Suppressor macrophage treated with lipopolysaccharide for 4 hours (primary cell): ENCODE measurements at places on chromosomes 16 and 17.

DNA sequence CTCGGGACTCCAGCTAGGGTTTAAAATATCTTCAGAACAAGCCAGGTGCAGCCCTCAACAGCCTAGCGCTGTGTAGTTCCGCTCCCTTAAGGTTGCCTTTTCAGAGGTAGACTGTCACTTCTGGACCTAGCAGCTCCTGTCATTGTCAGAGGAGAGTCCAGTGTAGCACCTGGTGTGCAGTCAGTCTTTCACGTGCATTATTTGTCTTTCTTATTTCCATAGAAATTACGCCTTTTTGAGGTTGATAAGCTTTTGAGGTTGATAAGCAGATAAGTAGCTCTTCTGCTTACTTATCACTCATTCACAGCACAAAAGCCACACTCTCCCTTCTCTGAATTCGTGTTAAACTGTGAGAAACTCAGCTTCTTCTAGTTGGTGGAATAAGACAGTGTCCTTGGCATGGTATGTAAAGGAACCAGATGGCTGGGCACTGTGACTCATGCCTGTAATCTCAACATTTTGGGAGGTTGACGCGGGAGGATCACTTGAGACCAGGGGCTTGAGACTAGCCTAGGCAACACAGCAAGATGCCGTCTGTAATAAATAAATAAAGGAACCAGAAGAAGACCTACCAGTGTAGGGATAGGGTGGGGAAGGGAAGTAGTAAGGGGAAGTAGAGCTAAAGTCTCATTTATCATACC lies 10.2 kb downstream of the EEF2K start:
- peak; percentile 47 for DNase-seq

DNA sequence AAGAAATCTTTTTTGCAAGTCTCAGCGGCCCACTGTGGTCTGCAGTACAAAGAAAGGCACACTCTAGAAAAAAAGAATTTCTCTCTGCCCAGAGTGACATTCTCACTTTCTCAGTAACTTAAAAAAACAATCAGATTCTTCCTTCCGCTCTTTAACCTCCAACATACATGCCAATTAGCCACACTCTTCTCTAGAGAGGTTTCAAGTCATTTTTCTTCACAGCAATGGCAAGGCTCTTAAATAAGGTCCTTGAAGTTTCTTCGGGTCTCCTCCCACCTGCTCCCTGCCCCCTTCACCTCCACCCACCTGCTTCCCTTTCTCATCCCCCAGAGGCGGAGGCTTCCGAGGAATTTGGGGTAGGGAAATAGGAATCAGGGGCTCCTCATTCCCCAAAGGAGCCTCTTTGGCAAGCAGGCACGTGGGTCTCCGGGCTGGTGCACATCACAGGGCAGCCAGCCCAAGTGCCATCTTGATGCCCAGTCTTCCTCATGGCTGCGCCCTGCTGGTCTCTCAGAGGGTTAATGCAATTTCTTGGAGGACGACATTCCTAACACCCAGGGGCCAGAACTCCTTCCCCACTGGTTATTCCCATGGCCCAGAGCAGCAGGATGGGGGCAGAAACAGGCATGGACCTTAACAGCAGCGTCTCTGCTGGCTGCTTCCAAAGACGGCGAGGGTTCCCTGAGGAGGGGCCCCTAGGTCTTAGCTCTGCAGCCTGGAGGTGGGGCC lies 855 bp upstream of the MEOX1 start:
- DNase-seq: no peak

DNA sequence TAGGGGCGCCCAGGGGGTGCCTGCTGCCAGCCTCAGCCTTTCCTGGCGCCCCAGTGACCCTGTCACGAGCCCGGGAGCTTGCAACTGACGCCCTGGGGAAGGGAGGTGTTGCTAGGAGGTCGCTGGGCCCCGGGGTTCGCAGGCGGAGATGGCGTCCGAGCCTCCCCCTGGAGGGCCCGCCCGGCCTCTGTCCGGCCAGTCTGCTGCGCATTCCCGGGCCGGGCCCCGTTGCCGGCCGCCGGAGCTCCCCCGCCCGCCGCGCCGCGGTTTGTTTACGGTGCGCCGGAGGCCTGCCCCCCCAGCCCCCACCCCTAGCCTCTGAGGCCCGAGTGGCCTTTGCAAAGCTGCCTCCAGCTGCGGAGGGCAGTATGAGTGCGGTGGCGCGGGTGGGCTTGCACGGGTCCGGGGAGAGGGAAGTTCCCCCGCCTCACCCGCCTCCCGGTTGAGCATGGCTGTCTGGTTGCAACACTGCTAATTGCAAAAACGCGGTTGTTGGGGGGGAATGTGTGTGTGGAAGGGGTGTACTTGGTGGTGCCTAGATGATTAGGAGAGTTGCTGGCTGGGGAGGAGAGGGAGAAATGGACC lies 514 bp downstream of the THRA start:
- peak; percentile 72 for DNase-seq

GRCh38 chr16:84194470-84195200 lies 3.7 kb downstream of the ADAD2 start:
- no peak for DNase-seq

DNA sequence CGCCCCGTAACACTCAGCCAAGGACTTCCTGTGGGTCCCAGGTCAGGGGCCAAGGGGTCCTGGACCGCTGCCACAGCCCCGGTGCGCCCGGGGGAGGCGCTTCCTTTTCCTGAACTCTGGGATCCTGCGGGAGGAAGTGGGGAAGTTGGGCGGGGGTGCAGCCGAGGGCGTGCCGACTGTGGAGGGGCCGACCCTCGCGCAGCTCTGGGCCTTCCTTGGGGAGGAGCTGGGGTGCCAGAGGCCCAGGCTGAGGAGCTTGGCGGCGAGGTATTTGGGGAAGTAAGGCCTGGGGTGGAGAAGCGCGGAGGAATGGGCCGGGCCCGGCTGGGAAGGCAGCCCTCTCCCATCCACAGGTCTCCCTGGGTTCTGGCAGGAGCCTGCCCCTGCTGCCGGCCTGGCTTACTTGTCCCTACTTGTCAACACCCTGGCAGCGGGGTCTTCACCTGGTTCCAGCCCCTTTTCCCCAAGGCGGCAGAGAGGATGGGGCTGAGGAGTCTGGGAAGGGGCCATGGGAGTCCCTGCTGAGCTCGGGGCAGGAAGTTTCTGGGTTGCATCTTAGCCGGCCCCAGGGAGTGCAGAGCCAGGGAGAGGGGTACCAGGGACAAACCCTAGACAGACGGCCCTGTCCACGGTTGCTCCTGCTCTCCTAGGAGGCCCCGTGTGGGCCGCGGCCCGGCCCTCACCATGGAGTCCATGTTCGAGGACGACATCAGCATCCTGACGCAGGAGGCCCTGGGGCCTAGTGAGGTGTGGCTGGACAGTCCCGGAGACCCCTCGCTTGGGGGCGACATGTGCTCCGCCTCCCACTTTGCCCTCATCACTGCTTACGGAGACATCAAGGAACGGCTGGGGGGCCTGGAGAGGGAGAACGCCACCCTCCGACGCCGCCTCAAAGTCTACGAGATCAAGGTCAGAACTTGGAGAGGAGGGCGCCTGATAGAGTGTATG lies 1.7 kb downstream of the TBKBP1 start:
- peak; percentile 69 for DNase-seq

DNA sequence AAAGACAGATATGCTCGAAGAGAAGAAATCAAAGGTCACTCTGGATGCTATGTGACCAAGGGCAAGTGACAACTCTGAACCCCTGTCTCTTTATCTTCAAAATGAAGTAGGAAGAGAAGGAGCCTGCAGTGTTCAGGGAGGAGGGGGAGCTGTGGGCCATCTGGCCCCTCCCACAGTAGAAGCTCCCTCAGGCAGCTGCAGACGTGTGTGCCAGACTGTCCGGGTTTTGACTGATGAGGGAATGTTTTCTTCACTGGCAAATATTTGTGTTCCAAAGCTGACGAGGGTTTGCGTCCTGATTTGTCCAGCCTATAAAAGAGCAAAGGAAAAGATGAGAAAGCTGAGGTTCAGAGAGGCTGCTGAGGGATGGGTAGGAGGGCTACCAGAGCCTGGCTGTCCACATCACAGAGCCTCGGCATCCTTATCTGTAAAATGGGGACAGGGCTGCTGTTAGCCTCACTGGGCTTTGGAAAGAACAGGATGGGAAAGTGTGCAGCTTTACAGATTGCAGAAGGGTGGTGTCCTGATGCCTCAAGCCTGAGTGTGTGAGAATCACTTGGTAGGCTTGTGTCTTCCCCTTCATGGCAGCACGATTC lies 1.8 kb upstream of the GINS2 start:
- no peak for DNase-seq

DNA sequence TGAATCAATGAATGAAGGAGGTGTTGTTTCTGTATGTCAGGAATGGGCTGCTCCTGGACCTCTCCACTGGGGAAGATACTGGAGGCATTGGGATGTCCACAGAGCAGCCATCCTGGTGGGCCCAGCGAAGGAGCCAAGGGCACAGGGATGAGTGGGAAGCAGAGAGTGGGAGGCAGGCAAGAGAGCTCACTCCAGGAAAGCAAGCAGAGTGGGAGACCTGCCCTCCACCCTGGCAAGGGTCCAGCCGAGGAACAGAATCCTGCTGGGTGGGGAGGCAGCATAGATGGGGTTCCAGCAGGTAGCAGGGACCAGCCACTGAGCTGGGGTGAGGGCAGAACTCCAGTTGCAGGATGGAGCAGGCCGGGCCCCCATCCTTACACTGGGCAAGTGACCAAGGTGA lies 71.9 kb upstream of the AMZ2 start:
- DNase-seq: no peak

DNA sequence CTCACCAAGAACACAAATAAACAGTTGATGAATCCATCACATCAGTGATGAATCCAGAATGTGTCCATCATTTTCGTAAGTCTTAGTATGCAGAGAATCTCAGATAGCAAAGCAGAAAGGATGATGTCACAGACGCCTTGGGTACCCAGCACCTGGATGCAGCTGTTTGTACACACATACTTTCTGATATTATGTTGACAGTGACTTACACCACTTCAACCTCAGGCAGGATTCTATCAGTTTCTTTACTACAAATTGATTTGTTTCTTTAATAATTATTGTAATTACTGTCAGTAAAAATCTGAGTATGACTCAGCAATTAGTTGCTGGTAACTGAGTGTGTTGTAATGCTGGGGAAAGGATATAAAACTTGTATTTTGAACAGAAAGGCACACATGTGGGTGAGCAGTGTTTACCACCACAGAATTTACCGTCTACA lies 159.8 kb downstream of the RPTOR start:
- DNase-seq: no peak

DNA sequence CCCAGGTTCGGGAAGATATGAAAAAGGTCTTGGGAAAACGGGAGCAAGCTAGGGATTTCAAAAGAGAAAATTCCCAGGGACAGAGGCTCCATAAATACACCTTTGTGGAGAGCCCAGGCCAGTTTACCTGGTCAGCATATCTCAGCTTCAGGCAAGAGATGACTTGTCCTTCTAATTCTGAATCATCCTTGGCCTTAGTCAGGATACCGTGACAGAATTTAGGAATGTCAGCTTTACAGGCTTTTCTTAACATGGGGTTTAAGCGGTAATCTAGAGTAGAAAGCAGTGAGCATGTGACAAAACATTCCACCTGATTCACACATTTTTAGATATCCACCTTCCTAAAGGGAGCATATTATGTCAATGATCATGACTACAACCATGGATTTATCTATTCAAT lies 41.1 kb upstream of the CLEC18B start:
- no peak for DNase-seq

DNA sequence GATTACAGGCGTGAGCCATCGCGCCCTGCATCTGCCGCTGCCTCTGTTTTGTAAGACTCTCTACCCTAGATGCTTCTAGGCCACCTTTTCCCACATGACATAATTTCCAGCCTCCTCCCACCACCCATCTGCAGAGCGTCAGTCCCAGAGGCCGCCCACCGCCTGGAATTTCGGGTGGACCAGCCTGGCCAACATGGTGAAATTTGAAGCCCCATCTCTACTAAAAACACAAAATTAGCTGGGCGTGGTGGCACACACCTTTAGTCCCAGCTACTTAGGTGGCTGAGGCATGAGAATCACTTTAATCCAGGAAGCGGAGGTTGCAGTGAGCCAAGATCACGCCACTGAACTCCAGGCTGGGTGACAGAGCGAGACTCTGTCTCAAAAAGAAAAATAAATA lies 5.1 kb upstream of the CIBAR2 start:
- DNase-seq: no peak

- no peak for DNase-seq
Observed at GRCh38 chr17:76145231-76146052, 4.4 kb upstream of the FOXJ1 start.

DNA sequence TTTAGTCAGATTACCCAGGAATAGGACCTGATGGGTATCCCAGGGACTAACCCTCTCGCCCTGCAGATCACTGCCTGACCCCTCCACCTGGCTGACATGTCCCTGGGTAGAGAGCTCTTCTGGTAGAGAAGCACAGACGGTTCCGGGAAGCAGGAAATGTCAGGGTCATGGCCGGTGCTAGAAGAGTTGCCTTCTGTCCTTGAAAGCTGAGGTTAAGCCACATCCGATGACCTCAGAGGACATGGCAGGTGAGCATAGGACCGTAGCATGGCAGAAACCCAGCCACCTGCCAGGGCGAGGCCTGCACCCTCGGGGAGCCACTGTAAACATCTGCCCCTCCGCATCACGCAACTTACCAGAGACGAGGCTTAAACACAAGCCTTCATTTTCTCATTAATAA lies 483.7 kb downstream of the SOX9 start:
- DNase-seq: no peak

GRCh38 chr17:75428543-75429469 lies 23.3 kb upstream of the GRB2 start:
- DNase-seq: peak; percentile 93

DNA sequence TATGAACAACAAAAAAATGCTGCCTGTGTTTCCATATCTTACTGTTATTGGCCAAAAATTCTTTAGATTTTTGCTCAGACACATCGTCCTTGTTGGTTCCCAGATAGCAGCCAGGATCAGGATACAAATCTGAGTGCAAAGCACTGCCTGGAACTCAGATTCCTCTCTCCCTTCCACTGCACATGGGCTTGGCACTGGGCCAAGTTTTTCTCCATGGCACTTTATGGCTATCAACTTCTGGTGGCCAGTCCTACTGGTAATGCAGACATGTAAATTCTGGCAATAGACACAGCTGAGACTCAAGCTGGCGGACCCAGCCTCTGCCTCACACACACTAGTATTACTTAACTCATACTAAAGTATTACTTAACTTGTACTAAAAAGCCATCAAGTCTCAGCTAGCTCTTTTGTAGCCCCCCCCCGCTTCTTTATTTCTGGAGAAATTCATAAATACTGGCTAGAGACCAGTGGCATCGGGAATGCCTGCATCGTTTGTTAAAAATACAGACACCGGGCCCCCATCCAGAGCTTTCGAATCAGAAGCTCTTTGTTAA lies 181.2 kb upstream of the COX10 start:
- no peak for DNase-seq
